ENCODE measurements at places on chromosomes 5 and 9.

GRCh38 chr9:98442541-98442940 lies 187.1 kb upstream of the TBC1D2 start:
- no peak for DNase-seq

DNA sequence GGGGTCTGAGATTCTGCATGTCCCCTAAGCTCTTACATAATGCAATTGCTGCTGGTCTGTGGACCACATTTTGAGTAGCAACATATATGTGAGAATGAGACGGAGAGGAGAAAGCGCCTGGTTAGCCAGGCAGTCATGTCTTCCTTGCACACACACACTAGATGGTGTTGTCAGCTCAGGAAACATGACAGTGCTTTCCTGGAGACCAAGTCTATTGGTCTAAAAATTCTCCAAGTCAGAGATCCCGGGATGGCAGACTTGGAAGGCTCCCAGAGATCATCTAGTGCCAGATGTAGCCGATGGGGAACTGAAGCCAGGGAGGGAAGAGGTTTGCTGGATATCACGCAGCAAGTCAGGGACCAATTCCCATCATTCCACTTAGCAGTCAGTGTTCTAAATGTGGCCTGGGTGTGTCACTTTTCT lies 53.4 kb downstream of the GALNT12 start:
- peak; percentile 73 for DNase-seq

DNA sequence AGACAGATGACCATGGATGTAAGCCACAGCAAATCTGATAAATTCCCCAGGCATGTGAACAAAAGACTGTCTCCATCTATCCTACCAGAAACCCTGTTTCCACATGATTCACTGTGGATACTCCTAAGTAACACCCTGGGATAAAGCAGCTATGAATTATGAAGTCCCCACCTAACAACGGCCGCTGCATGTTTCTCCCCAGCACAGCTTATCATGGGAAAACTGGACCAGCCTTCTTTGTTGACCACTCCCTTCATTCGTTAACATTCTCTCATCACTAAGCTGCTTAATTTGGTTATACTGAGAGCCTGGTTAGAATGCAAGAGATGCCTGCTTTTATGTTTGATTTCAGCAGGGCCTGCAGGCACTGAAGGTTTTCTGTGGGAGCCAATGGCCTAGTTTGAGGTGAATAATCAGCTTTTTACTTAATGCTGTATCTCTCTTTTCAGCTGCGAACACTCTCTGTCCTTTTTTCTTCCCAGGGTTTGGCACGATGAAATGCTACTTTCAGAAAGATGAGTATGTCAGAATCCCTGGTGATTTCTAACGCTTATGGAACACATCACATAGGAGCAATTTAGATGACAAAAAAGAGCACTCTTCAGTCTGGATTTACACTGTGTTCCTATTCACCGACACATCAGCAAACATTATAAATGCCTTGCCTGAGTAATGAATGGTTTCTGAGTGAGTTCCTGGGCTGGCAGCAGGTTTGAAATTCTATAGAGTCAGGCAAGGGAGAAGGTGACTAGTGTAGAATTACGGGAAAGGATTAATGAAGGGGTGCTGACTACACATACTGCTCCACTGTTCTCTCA lies 318.4 kb upstream of the ZNF608 start:
- peak; percentile 28 for DNase-seq

GRCh38 chr5:6452622-6453504 lies 4.2 kb downstream of the UBE2QL1 start:
- no peak for DNase-seq

DNA sequence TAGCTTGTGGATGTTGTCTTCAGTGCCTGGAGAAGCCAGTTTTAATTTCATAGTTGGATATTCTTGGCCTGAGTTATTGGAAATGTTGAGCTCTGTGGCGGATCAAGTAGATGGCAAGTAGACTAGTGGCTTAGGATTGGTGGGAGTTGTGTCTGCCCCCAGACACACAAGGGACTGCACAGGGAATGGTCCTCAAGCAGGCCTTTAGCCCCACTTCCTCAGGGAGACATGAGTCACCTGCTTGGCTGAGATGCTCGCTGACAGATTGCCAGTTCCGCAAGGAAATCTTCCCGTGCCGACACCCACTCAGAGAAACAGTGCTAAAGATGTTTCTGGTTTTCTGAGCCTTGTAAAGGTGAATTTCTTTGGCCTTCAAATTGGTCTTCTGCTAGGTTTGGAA lies 18.8 kb upstream of the CATSPER3 start:
- DNase-seq: no peak

- DNase-seq: no peak
Measured at GRCh38 chr5:161400583-161400982, 145.9 kb downstream of the GABRB2 start.

GRCh38 chr9:95357316-95357715 lies 39.8 kb upstream of the FANCC start:
- no peak for DNase-seq

DNA sequence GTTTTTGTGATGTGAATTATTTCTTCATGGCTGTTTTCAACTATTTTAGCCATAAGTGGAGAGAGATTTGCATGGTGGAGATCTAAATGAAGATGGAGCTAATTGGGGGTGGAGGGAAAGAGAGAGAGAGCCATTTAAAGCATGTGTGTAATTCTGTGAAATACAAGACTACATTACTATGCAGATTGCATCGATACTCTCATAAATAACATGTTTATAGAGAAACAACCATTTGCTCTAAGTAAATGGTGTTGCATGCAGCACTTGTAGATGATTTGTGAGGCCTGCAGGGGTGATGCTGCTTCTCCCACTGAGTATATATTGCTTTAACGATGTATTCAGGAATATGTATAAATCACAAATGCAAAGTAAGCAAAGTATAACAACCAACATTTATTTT lies 270.2 kb upstream of the RIOK2 start:
- DNase-seq: no peak

GRCh38 chr9:99978221-99978620 lies 71.8 kb downstream of the STX17 start:
- DNase-seq: no peak

DNA sequence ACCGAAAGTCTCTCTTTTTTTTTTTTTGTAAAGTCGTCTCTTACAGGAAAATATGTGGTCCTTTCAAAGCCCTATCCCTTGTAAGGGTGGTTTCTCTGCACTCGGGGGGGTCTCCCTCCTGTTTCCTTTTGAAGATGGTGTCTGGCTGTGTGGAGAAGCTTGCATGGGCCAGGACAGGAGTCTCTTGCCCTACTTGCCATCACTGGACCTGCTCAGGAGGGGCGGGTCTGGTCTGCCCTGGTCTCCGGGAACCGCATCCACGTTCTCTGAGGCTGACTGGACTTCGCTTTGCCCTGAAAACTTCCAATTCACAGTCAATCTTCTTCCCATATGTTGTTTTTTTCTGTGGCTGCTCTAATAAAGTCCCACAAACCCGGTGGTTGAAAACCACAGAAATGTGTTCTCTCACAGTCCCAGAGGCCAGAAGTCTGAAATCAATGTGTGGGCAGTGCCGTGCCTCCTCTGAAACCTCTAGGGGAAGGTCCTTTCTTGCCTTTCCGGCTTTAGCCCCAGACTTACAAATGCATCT lies 92.9 kb upstream of the IER5L start:
- DNase-seq: no peak

DNA sequence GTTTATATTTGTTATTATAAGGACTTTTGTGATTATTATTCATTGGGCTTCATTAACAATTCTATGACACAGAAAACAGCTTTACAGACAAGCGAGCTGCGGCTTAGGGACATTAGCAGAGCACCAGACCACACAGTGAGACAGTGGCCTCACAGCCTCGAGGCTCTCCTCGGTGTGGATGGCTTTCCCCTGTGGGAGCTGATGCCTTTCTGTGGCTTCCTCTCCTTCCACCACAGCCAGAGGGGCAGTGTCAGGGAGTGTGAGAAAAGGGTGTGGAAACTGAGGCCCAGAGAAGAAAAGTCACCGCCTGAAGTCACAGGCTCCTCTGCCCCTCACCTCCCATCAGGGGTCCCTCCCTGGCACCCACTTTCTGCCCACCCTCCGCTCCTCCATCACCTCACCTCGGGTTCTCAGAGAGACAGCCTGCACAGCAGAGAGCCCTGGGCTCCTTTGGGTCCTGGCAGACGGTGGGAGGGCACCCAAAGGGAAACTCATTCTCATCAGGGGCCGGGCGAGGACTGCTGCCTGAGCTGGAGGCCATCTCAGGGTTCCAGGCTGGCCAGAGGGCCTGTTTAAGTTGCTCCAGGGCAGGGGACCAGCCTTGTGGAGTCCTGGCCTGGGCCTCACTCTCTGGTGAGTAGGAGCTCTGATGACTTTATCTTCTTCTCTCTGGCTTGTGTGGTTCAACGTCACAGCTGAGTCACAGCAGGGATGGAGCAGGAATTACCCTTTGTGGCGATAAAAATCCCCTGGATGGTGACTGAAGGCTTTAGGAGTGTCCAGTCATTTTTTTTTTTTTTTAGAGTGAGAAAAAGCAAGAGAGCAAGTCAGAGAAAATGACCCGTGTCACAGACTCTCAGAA lies 830 bp downstream of the TRAF1 start:
- DNase-seq: no peak

GRCh38 chr5:87125766-87126165 lies 141.9 kb upstream of the RASA1 start:
- DNase-seq: no peak

GRCh38 chr5:150339165-150339564 lies 18.3 kb upstream of the TCOF1 start:
- DNase-seq: peak; percentile 52

DNA sequence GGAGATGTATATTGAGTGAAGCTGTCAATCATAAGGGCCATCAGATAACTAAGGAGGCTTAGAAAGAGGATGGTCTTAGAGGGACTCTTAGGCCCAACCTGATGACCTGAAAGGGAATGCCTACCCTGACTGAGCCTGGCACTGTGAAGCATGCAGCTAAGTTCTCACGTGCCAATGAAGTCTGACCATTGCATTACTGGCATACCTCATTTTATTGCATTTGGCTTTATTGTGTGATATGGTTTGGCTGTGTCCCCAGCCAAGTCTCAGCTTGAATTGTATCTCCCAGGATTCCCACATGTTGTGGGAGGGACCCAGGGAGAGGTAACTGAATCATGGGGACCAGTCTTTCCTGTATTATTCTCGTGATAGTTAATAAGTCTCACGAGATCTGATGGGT lies 421.6 kb upstream of the SGCD start:
- DNase-seq: no peak

- no peak for DNase-seq
Measured at GRCh38 chr9:35763803-35764202, 9.7 kb upstream of the MSMP start.

- no peak for DNase-seq
Measured at GRCh38 chr9:95481000-95481399, 35.8 kb downstream of the PTCH1 start.

DNA sequence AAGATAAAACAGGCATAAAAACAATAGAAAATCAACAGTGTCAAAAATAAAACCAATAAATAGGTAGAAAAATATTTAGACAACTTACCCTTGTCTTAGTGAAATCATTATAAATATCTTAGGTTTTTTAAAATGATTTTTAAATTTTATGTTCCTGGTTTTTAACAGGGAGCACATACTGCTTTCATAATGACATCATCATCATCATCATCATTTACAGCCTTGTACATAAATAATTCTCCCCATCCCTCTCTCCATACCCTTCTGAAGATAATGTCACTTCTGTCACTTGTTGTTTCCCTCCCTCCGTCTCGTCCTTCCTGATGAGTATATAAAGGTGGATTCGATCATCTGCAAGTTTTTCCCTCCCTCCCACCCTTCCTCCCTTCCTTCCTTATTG lies 56.6 kb downstream of the CDH9 start:
- DNase-seq: no peak

GRCh38 chr5:172661526-172661925 lies 20.5 kb downstream of the NEURL1B start:
- no peak for DNase-seq

GRCh38 chr9:131366761-131367401 lies 27.0 kb upstream of the PRRC2B start:
- DNase-seq: no peak

All from midbrain (tissue), 1 donor.